ENCODE measurements at places on chromosomes 4 and X. TPM values are rescaled to one million over a fixed set of nuclear protein-coding genes. Genes with fewer than 3 reads are reported as not detected.

DNA sequence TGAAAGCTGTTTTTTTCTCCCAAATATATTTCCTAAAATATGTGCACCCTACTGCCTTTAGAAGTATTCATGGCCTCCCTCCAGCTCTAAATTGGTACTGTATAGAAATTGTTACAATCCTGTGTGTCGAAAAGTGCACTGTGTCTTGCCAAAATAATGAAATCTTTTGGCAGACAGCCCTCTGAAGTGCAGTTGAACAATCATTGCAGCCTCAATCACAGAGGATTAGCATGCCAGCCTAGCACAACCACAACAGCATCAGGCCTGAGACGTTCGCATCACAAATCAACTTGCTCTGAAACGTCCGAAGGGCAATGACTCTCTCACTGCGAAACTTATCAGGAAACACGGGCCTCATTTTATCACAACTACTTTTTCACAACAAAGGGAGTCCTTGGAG lies 99.0 kb downstream of the ANOS1 start:
- DNase-seq: no peak

- DNase-seq: no peak
Observed at GRCh38 chr4:1490654-1491327, 84.5 kb upstream of the NKX1-1 start.

DNA sequence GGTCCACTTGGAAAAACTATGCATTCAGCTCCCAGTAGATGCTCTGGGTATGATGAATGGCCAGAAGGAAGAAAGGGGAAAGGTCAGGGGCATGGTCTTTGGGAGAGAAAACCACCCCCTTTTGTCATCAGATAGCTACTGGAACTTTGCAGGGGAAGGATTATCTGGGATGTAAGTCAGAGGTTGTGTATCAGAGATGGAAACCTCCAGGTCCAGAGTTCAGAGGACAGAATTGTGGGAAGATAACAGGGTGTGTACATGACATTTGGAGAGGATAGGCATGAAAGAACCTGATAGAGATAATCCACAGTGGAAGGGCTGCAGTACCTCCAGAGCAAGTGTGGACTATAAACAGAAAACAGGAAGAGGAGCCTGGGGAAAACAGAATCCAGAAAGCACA lies 262.7 kb downstream of the SPRY1 start:
- no peak for DNase-seq

GRCh38 chr4:40923316-40924095 lies 173.8 kb downstream of the NSUN7 start:
- DNase-seq: no peak

- DNase-seq: no peak
Observed at GRCh38 chr4:165364452-165365080, 14.2 kb upstream of the CPE start.

GRCh38 chrX:40663880-40664630 lies 16.7 kb upstream of the CXorf38 start:
- DNase-seq: peak; percentile 53

The CCDC149 gene
- 0.40 TPM for total RNA-seq

The AMOT gene
- total RNA-seq: 11.2 TPM

The CHM gene
- 29.4 TPM for total RNA-seq

The TEX11 gene
- not detected for total RNA-seq

The PABPC1L2A gene
- not detected for total RNA-seq

The TGIF2LX gene
- not detected for total RNA-seq

The AR gene
- 0.67 TPM for total RNA-seq
